ENCODE measurements at places on chromosomes 5 and 9.

- DNase-seq, result no peak
Measured at GRCh38 chr5:180394031-180394636, 41.0 kb upstream of the GFPT2 start.

GRCh38 chr9:130311408-130312140 lies 46.0 kb downstream of the HMCN2 start:
- DNase-seq, result no peak

DNA sequence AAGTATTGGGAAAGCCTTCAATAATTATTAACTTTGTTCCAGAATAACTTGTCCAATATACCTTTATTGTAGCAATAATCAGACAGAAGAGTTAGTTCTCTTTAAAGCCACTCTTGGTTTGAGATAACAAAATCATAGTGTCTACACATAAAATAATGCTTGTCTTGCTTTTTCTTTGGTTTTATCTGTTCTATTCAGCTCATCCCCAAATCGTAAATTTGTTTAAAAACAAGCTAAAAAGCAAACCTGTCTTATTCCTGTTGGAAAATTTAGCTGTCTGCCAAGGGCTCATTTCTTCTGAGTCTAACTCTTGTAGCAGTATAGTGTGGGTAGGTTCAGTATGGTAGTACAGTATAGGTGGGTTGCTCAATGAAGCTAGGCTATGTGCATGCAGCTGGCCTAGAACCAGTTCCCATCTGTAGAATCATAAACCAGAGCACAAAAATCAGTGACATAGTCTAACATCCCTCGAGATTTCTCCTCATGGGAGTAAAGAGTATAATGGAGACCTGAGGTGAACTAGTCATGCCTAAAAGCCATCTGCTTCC lies 17.9 kb upstream of the APBA1 start:
- no peak for DNase-seq

GRCh38 chr5:99105216-99105615 lies 176.4 kb upstream of the CHD1 start:
- DNase-seq, result no peak

GRCh38 chr5:150075806-150076205 lies 10.5 kb downstream of the CSF1R start:
- DNase-seq, result no peak

Data from SHP77 treated with DMSO at 0.1 percent for 48 hours (cell line).